ENCODE measurements at places on chromosomes 11 and 22.

DNA sequence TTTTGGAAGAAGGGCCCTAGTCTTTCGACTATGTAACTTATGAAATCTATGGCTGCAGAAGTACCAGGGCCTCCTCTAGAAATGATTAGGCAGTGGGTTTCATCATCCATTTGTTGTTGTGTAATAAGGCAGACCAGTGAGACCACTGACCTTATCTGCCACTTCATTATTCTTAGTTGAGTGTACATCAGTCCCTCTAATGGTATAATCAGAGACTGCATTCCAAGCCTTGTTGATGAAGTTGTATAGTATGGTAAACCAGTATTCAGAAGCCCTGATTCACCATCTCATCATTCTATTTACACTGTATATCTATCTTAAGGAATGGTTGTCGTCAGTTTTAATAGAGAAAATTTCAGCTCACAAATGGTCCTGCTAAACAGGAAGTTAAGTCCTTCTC lies 32.2 kb upstream of the GRIA4 start:
- DNase-seq, result no peak

- DNase-seq, result peak; percentile 67
Observed at GRCh38 chr11:118086913-118087768, at the start of gene SMIM35. Gene SMIM35, minus strand, starts transcription at chr11:118086963. Its CDS starts 206 bp downstream, at chr11:118086757.

- DNase-seq, result no peak
Observed at GRCh38 chr11:124886978-124887666, 10.5 kb downstream of the ROBO4 start.

GRCh38 chr11:22079133-22079872 lies 113.6 kb upstream of the ANO5 start:
- DNase-seq, result no peak

DNA sequence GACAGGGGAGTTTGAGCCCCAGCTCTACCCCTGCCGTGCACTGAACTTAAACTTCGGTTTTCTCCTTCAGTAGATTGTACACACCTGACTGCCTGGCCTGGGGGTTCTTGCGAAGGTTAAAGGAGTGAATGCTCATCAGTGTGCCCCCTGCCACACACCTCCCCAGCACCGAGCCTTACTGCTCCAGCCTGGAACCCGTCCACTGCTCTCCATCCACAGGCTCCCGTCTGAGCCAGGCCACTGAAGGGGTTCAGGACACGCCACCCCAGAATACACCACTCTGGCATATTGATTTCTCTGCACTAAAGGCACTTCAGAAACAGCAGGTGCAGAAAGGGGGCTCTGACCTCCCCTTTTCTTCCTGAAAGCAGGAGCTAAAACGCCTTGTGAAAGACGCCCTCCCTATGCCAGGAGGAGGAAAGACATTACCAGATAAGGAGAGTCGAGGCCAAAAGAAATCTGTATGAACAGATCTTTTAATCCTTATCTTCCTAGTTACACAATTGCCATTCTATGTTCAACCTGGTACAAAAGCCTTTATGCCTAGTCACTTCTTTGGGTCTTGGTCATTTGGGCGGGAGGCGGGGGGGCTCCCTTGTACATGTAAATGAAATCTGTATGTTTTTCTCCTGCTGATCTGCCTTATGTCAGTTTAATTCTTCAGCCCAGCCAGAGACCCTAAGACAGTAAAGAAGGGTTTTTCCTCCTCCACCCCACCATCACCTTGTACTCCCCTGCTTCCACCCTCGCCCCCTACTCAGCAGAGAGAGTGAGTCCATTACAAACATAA lies 1.9 kb upstream of the SSTR3 start:
- no peak for DNase-seq

- DNase-seq, result no peak
Observed at GRCh38 chr11:58142761-58143160, 17.4 kb upstream of the OR9I1 start.

- DNase-seq, result no peak
Observed at GRCh38 chr11:118057251-118058145, 19.4 kb upstream of the TMPRSS4 start.

DNA sequence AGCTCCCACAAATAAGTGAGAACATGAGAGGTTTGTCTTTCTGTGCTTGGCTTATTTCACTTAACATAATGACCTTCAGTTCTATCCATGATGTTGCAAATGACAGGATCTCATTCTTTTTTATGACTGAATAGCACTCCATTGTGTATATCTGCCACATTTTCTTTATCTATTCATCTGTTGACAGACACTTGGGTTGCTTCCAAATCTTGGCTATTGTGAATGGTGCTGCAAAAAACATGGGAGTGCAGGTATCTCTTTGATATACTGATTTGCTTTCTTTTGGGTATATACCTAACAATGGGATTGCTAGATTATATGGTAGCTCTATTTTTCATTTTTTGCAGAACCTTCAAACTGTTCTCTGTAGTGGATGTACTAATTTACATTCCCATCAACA lies 13.3 kb downstream of the GVQW3 start:
- no peak for DNase-seq

DNA sequence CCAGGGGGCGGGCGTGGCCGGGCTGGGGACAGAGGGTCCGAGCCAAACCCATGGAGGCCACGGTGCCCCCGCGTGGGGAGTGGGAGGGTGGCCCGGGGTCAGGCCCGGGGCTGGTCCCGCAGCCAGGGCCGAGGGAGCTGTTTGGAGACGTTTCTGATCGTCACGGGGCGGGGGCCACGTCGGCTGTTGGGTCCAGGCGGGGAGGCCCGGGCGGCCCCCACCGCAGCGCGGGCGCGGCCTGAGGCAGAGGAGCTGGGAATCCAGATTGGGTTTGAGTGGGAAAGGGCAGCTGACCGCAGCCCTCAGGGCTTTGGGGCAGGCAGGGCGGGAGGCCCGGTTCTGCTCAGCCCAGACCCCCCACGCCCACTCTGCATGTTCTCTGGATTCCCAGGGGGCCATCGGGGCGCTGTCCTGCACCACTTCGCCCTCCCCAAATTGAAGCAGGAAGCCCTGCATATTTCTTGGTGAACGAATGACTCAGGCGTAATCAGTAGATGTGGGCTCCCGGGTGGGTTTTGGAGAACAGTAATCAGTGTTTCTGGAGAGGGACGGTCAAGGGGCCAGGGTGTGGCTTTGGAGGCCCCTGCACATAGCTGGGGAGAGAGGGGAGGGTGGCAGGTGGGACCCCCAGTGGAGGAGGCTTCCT lies 583 bp downstream of the MRPL23 start:
- no peak for DNase-seq
